H54 (cell line): ENCODE measurements at places on chromosomes 7 and 10.

DNA sequence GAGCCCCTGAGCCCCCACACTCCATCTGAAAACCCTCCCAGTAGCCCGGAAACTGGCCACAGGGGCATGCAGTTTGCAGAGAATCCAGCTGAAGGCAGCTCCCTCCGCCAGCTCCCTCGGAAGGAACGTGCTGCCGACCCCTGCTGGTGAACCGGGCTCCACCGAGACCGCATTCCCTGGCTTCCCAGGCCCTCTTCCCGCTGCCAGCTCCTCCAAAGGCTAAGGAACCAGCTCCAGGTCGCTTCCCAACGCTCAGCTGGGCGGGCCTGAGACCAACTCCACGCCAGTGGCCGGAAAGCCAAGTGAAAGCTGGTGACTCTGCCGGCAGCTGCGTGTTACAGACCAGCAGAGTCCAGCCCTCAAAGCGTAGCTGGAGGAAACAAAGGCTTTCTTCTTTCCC lies 35.8 kb downstream of the GPER1 start:
- DNase-seq, result no peak

GRCh38 chr10:35768011-35768410 lies 125.9 kb upstream of the FZD8 start:
- DNase-seq, result no peak

DNA sequence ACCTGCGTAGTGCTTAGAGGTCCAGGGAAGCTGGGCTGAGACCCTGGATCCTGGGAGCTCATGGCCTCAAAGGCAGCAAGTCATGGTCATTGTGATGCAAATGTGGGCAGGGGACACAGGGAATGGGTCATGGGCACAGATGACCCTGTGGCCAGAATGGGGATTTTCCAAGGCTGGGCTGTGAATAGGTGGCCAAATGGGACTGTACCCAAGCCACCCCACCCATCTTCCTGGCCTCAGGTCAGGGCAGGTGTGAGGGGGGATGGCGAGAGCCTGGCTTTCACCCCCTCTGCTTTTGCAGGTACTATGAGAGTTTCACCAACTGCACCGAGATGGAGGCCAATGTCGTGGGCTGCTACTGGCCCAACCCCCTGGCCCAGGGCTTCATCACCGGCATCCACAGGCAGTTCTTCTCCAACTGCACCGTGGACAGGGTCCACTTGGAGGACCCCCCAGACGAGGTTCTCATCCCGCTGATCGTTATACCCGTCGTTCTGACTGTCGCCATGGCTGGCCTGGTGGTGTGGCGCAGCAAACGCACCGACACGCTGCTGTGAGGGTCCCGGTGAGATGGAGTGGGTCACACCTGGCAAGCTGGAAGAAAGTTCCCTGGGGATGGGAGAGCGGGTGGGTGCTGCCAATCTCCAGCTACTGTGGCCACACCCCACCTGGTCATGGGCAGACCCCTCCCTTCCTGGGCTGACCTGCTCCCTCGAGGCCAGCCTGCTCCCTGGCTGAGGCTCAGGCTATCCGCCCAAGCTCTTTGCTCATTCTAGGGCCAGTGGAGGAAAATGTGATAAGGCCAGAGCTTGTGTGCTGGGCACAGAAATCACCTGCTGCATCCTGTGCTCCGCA lies 25.5 kb downstream of the RAMP3 start:
- no peak for DNase-seq

- DNase-seq, result no peak
Measured at GRCh38 chr10:114810926-114811325, 10.7 kb upstream of the FHIP2A start.

DNA sequence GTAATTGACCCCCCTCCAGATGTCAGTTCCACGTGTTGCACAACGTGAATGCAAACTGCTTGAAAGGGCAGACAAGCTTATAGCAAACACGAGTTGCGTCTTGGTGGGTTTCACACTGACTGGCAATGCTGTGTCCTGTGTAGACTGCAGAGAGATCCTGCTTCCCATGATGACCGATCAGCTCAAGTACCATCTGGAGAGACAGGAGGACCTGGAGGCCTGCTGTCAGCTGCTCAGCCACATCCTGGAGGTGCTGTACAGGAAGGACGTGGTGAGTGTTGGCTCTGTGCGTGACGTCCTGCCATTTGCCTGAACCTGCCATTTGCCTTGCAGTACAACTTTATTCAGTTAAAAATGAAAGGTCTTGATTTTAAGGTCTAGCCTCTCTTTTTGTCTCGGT lies 71.1 kb downstream of the INSYN2A start:
- no peak for DNase-seq

- no peak for DNase-seq
Measured at GRCh38 chr7:151246851-151247580, 1.5 kb downstream of the SMARCD3 start.

DNA sequence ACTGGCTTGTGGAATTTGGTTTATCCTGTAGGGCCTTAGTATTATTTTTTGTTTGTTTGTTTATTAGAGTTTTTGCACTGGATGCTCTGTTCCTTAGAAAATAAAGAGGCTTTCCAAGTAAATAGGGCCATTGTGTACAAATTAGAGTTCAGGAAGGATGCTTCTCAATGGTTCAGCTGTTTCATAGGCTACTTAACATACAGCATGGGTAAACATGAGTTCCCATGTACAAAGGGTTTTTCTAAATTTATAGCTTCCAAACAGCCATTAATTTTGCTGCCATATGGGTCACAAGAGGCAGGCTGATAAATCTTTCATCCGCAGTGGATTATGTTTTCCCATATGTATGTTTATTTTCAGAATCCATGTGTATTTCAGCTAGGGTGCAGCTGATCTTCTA lies 121.6 kb upstream of the WDR11 start:
- no peak for DNase-seq

- peak; percentile 52 for DNase-seq
Measured at GRCh38 chr10:59808896-59809643, 55.8 kb upstream of the MRLN start.

DNA sequence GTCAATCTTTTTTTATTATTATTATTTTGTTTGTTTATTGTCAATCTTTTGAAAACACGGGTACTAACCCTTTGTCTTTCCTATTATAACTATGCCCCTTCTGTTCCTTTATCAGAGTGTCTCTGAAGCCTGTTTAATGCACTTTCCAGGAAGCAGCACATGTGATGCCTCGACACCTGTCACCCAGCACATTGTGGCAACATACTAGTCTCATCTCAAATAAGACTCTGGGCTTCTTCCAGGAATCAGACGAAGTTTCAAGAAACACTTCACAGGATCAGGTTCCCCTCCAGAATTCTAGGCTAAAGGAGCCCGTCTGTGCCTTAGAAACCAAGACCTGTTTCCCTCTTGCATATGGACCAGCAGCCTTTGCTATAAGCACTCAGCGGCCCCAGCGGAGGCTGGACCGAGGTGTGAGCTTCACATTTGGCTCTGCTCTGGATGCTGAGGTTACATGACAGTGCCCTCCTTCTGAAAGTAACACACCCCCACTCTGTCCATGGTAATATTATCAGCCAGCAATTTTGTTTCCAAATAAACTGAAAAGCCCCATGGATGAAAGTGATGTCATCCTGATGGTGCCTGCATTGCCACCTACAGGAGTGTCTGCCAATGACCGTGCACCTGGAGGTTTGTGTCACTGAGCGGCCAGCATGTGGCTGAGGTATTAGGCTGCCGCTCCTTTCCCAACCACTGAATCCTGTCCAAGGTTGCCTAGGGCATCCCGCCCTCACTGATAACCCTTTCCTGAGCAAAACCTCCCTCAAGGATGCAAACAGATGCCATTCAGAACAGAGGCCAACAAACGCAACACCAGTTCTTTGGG lies 38.1 kb downstream of the MKI67 start:
- DNase-seq, result no peak

- DNase-seq, result no peak
Measured at GRCh38 chr10:112524641-112525040, 77.6 kb downstream of the VTI1A start.

DNA sequence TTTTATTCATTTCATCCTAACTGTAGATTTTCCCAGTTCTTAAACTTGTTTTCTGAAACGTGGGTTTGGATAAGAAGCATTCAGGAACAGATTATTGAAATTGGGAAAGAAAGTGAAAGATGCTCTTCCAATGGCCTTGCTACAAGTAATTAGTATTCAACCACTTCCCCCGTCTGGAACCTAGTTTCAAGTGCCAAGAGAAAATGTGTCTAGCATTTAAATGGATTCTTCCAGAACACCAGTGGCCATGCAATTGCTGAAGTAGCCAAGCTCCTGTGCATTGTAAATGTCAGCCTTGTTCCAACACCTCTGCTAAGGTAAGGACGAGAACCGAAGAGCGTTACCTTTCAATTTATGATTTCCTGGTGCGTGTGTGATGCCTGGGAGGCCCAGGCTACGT lies 68.2 kb downstream of the PFKFB3 start:
- no peak for DNase-seq

DNA sequence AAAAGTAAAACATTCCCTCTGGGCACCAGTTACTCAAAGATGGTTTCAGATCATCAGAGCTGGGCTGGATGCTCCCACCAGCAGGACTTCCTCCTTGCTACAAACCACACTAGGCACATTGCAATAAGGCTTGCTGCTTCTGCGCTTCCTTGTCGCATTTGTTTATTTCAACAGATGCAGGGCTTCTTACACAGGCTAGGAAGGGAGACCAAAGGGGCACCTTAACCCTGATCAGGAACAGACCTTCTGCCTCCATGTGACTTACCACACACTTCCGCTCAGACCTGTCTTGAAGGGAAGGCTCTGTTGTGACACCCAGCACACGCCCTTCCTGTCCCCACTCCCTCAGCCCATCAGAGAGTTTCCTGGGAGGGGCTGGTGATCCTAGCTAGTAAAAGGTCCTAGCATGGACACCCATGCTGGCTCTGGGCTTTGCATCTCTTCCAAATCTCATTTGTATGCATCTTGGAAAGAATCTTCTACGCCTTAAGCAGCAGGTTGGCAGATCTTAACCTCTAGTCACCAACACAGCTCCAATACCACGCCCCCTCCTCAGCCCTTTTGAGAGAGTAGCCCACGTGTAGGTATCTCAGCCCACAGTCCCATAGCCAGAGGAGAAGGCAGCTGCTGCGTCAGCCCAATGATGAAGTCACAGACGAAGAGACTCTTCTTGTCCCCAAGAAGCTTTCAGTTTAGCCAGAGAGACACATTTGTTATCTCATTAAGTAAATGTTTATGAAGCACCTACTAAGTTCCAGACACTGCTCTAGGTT lies 47.1 kb upstream of the SVIL start:
- no peak for DNase-seq

DNA sequence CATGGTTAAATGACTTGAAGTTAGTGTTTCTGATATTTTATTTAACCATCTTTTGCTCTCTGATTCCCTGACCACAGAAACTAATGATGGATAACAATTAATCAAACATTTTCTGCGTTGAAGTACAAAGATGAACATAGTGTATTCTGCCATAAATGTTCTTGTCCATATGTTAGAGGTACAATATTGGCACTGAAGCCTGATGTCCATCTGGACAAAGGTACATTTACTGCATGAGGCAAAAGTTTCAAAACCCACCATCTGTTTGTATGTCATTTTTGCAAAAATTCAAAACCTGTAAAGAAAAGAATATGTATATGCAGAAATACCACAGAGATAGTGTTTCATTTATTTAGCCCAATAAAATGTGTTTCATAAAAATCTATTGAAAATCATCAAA lies 861.5 kb downstream of the ANKRD7 start:
- DNase-seq, result no peak

DNA sequence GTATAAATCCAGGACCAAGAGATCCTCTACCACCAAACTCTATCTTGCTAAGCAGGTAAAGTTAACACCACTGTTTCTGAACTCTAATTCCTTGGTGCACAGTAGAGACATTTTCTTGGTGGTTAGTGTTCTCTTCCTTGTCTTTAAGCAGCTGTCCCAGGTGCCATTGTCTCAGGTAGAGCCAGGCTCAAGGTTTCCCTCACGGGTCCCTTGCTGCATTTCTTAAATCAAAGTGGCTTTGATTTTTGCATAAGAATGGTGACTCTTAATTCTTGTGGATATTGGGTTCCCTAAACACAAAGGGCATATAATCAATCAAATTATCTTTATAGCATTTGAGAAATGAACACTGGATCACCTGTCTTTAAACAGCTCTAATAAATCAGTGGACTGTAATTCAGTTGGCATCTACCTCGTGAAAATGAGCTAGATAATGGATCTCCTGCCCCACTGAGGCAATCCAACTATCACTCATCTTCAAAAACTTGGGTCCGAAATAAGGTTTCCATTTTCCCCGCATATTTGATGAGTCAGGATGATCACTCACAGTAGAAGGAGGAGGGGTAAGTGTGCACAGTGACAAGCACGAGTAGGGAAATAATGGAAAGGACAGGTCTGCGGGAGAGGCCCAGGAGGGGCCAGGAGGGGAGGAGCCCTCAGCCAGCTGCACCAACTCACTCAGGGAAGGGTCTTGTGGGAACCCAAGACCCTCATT lies 2.4 kb downstream of the ABCC2 start:
- no peak for DNase-seq

DNA sequence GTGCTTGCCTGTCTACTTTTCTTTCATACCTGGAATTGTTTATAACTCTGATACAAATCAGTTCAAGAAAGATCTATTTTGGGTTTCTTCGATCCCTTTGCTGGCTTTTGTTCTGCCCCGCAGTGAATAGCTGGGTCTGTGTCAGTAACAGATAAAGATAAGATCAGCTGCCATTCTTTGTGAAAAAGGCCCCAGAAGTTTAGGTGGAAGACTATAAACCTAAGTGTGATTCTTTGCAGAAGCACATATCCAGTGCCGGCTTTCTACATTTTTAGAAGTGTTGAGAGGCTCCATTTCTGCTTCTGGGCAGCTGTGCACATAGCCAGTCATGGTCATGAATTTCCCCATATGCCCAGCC lies 686.4 kb upstream of the C7orf33 start:
- no peak for DNase-seq

DNA sequence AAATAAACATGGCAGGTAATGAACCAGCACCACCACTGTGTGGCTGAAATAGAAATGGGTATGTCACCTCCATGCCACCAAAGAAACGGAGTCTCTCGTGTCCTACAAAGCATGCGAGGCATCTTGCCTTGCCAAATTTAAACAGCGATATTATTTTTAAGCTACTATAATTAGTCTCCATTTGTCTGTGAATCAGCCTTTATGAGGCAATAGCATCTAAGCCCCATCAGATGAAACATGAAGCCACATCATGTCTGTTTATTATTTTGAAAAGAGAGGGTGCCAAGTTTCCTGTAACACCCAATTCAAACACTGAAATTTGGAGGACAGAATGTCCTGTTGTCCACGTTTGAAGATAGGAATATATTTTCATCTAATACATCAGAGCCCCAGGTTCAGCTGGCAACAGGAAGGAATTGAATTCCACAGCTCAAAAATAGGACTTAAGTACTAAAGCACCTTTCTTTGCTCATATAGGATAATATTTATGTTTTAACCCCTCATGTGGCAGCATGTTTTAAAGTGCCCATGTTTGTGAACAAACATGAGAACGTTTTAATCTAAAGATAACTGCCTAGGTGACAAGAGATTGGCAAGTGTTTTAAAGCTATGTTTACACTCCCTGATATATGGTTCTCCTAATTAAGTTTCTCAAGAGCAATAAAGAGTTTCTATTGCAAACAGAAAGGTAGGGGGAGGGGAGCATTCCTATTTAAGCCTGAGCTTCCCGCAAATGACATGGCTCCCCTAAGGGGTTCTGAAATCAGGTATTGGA lies 86.8 kb downstream of the SORBS1 start:
- no peak for DNase-seq

GRCh38 chr7:1694611-1695511 lies 24.8 kb downstream of the ELFN1 start:
- no peak for DNase-seq

GRCh38 chr10:129915526-129916378 lies 48.3 kb downstream of the EBF3 start:
- DNase-seq, result no peak
